ENCODE measurements at places on chromosomes 16 and 17. TPM values are rescaled to one million over a fixed set of nuclear protein-coding genes. Genes with fewer than 3 reads are reported as not detected.

DNA sequence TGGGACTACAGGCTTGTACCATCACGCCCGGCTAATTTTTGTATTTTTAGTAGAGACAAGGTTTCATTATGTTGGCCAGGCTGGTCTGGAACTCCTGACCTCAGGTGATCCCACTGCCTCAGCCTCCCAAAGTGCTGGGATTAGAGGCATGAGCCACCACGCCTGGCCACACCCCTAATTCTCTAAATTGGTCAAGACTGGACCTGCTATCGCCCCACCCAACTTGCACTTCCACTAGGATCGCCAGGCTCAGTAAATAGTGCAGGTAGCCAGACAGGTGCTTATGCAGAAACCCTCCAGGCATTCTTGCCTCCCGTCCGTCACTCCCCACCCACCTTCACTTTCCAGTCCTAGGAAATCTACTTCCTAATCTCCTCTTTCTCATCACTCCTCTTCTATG lies 481.4 kb upstream of the EEF2KMT start:
- H3K27ac ChIP-seq, result no peak overlapping the region
- DNase-seq, result no peak
- no peaks in the 10 kb centered on the region for H3K27me3 ChIP-seq

- no peak overlapping the region for H3K4me3 ChIP-seq
- no peak overlapping the region for H3K27ac ChIP-seq
- no peaks in the 10 kb centered on the region for H3K4me1 ChIP-seq
- DNase-seq, result no peak
- H3K36me3 ChIP-seq, result no peaks in the 10 kb centered on the region
These were observed 275.7 kb downstream of the WWOX start for GRCh38 chr16:78375055-78375679.

- H3K4me3 ChIP-seq, result no peak overlapping the region
- no peaks in the 10 kb centered on the region for H3K27me3 ChIP-seq
These were observed 7.4 kb downstream of the TMC6 start for GRCh38 chr17:78120971-78121800.

DNA sequence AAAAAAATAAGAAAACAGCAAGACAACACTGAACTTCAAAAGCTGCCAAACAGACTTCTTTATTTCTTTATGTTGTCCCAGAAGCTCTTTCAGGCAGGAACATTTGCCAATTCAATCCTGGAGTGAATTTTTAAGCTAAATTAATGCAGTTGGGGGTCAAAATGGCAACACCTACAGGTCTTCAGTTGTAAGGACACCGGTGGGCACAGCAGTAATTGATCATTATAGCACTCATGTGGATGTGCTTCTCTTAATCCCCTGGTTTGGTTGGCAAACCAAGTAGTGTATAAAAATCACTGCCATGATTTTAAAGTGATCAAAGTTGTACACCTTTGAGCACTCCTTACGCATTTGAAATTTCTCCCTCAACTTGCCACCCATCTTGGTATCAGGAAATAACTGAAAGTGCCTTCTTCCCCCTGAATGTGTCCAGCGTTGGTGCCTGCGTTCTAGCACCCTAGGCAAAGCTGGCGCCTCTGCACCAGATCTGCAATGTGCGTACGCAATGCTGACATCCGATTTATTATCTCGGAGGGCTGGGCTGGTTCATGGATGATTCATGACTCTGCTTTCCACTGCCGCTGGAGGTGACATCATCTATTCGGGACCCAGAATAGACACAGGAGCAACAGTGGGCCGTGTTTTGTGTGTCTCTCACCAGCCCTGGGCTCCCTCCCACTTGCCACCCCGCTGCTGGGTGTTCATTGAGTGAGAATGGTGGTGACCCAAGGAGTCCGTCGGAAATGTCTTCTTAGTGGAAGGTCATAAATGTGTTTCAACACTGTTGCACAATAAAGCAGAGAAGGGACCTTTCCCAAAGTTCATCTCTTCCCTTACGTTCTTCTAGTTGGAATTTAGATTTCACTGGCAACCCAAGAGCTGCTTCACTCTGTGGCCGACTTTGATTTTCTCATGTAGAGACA lies 203.4 kb downstream of the CCDC182 start:
- peak; percentile 89 for DNase-seq
- H3K27me3 ChIP-seq, result no peaks in the 10 kb centered on the region

GRCh38 chr16:76963614-76964315 lies 227.2 kb upstream of the MON1B start:
- no peaks in the 10 kb centered on the region for H3K4me1 ChIP-seq
- H3K27me3 ChIP-seq, result no peaks in the 10 kb centered on the region
- H3K36me3 ChIP-seq, result no peaks in the 10 kb centered on the region
- H3K4me3 ChIP-seq, result no peak overlapping the region
- H3K27ac ChIP-seq, result no peak overlapping the region

DNA sequence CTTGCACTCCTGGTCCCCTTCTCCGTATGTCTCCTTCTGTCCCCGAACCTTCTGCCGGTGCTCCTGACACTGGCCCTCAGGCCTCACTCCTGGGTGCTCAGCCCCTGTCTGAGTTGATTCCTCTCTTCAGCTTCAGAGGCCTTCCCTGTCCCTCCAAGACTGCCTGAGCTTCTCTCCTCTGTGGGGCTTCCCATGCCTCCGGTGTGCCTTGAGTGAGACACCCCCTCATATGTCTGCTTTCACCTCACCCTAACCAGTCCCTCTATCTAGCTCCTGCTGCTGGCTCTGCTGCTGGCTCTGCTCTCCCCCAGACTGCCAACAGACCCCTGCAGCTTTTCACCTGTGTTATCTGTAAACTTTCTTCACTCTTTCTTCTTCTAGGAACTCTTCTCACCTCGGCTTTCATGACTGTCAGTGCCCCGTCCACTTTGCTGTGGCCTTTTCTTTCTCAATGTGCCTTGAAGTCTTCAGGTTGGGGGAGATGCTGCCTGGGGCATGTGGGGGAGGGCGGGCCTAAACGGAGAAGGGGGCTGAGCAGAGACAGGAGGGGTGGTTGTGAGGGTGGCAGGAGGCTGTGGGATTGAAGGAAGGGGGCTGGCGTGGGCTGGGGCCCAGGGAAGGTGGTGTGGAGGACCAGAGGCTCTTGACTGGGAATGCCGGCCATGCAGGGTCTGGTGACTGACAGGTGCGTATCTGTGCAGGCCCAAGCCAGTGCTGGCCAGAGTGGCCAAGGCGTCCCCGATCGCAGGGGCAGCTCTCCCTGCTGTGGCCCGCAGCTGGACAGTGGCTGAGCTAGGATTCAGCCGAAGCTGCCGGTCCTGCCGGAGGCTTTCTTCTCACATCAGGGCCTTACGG lies 81.3 kb downstream of the METRNL start:
- H3K36me3 ChIP-seq, result no peaks in the 10 kb centered on the region
- no peak overlapping the region for H3K4me3 ChIP-seq
- no peak for DNase-seq
- H3K4me1 ChIP-seq, result no peaks in the 10 kb centered on the region
- no peak overlapping the region for H3K27ac ChIP-seq

- no peak overlapping the region for H3K27ac ChIP-seq
- peaks cover under 1% of the 10 kb centered on the region for H3K4me1 ChIP-seq
- no peaks in the 10 kb centered on the region for H3K27me3 ChIP-seq
- no peak for DNase-seq
- H3K36me3 ChIP-seq, result peaks cover 19% of the 10 kb centered on the region
- H3K4me3 ChIP-seq, result no peak overlapping the region
These were observed 6.6 kb upstream of the LIMD2 start for GRCh38 chr17:63706336-63707082.

DNA sequence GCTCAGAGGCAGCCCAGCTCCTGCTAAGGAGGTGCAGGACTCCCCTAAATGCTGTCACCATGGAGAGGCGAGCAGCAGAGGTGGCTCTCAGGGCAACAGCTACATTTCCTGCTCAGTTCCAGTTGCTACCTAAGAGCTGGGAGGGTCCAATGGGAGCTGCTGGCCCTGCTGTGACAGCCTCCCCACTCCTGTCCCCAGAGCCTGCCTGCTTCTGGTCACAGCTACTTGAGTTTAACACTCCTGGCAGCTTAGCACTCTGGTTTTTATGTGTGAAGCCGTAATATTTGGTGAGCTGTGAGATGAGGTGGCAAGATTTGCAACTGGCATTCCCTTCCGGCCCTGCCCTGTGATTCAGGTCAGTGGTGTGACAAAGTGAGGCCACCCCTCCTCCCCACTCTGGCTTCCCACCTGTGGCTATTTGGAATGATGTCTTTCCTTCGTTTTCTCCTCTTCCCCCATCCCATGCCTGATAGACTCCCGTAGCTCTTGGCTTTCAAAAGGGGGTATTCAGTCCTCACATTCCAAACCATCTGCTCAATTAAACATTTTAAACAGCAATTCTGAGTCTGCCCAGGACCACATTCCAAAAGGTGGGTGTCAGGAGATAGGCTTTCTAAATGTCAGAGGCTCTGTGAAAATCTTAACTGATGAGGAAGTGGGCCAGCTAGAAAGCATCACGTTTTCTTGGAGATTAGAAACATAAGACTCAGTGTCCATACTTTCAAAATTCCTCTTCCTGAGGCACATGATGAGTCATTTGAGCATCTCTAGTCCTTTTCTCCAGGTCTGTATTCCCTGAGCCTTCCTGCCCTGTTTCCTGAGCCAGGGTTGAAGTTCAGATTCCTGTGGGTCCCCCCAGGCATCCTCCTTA lies 42.6 kb upstream of the SKAP1 start:
- no peak overlapping the region for H3K4me3 ChIP-seq
- H3K36me3 ChIP-seq, result no peaks in the 10 kb centered on the region
- H3K27ac ChIP-seq, result peak overlapping the region; percentile 70
- peak; percentile 92 for DNase-seq
- H3K4me1 ChIP-seq, result peaks cover 14% of the 10 kb centered on the region
- H3K27me3 ChIP-seq, result no peaks in the 10 kb centered on the region

GRCh38 chr16:85413691-85414663 lies 199.1 kb upstream of the GSE1 start:
- DNase-seq, result no peak
- no peak overlapping the region for H3K27ac ChIP-seq
- H3K27me3 ChIP-seq, result no peaks in the 10 kb centered on the region
- no peak overlapping the region for H3K4me3 ChIP-seq
- H3K4me1 ChIP-seq, result no peaks in the 10 kb centered on the region
- H3K36me3 ChIP-seq, result no peaks in the 10 kb centered on the region

GRCh38 chr17:29124925-29125273 lies 55.3 kb downstream of the MYO18A start:
- DNase-seq, result no peak
- H3K27ac ChIP-seq, result no peak overlapping the region
- H3K4me1 ChIP-seq, result peaks cover 8% of the 10 kb centered on the region

DNA sequence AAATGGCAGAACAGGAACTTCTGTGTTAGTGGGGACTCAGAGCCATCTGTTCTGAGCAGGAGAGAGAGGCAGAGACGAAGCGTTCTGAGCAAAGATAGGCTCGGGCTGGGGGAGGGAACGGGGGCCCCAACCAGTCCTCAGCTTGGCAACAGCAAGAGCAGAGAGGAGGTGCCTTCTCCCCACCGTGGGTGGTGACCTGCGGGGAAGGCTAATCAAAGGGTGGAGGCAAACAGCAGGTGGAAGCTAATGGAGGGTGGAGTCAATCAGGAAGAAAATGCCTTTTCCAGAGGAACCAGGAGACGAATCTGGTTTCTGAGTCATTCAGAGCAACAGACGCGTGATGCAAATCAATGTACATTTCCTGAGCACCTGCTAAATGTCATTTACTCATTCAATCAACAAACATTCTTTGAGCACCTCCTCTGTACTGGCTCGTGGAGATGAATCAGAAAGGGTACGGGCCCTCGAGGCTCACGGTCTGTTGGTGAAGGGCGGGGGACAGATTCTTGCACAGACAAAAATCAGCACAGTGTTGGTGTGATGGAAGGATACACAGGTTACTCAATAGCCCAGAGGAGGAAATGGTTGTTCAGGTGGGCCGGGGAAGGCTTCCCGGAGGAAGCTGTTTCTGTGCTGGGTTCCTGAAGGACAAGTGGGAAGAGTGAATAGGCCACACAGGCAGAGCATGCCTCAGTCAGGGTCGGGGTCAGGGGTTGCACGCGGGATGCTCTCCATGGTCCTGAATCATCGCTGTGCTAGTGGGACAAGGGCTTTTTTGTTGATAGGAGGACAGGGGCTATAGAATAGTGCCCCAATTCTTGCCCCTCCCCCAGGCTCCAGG lies 5.7 kb upstream of the SPNS2 start:
- no peak overlapping the region for H3K4me3 ChIP-seq
- no peaks in the 10 kb centered on the region for H3K36me3 ChIP-seq
- H3K27me3 ChIP-seq, result peaks cover 14% of the 10 kb centered on the region
- peaks cover 12% of the 10 kb centered on the region for H3K4me1 ChIP-seq
- no peak overlapping the region for H3K27ac ChIP-seq

DNA sequence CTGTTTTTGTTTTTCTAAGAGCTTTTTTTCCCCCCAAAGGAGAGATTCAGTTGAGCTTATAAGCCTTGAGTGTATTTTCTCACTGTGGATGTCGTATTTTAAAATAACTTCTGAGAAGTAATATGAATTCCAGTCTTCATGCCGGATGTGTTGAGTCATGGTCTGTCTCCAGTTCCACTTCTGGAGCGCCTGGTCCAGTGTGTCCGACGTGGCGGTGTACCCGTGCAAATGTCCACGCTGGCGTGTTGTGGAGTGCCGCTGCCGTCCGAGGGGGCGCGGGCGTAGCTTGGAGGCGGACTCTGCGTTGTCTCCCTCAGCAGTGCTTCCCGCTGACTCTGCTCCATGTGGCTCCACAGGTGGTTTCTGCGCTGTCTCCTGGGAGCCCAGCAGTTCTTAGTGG lies 60.9 kb upstream of the ZNF750 start:
- H3K27ac ChIP-seq, result peak overlapping the region; percentile 38
- no peaks in the 10 kb centered on the region for H3K27me3 ChIP-seq
- H3K4me1 ChIP-seq, result peaks cover 6% of the 10 kb centered on the region
- no peak overlapping the region for H3K4me3 ChIP-seq

DNA sequence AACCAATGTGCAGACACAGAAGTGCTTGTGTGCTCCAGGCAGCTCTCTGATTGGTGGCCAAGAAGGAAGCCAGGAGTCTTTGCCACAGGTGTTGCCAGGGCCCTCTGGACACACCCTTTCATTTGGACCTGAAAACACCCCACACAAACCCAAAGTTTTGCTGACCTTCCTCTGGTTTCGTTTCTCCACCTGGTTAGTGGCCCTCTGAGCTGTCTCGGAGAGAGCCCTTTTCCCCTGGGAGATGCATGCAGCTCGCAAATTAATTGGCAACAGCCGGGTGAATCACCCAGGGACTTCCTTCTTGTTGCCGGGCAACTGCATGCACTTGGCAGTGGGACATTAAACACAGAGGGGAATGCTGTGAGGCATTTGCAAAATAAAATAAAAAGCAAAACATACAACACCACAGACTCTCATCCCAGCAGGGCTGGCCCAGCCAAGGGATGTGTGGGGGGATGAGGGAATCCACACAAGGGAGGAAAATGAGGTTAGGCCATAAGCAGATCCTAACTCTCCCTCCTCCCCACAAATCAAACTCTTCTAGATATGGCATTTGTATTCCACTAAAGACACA lies 286.6 kb downstream of the SOX9 start:
- peak; percentile 97 for DNase-seq
- no peaks in the 10 kb centered on the region for H3K27me3 ChIP-seq
- peaks cover 2% of the 10 kb centered on the region for H3K36me3 ChIP-seq
- H3K4me3 ChIP-seq, result peak overlapping the region; percentile 30
- H3K4me1 ChIP-seq, result peaks cover 47% of the 10 kb centered on the region

The KCNH6 gene
- total RNA-seq, result not detected

The OR4D1 gene
- not detected for total RNA-seq

The ASPHD1 gene
- total RNA-seq, result 43.3 TPM

The TUBD1 gene
- total RNA-seq, result 9.2 TPM

The CLEC19A gene
- not detected for total RNA-seq

The CACNG5 gene
- total RNA-seq, result not detected

The KRT39 gene
- not detected for total RNA-seq

The ARHGDIA gene
- total RNA-seq, result 367 TPM

The LDHD gene
- total RNA-seq, result not detected

All from astrocyte (in vitro differentiated cells and primary cell).